ENCODE measurements at places on chromosomes 7 and 10. TPM values are rescaled to one million over a fixed set of nuclear protein-coding genes. Genes with fewer than 3 reads are reported as not detected.

- H3K4me3 ChIP-seq, result peak overlapping the region; percentile 62
- no peaks in the 10 kb centered on the region for H3K27me3 ChIP-seq
- peak overlapping the region; percentile 99 for H3K27ac ChIP-seq
- H3K4me1 ChIP-seq, result peaks cover 48% of the 10 kb centered on the region
Observed at GRCh38 chr7:130961128-130961601, 227.2 kb upstream of the KLF14 start.

- H3K27me3 ChIP-seq, result no peaks in the 10 kb centered on the region
- DNase-seq, result peak; percentile 77
- peaks cover 13% of the 10 kb centered on the region for H3K4me1 ChIP-seq
- H3K27ac ChIP-seq, result peak overlapping the region; percentile 53
- no peak overlapping the region for H3K4me3 ChIP-seq
Observed at GRCh38 chr7:141649865-141650634, 51.9 kb downstream of the DENND11 start.

- H3K4me1 ChIP-seq, result peaks cover 10% of the 10 kb centered on the region
- H3K36me3 ChIP-seq, result no peaks in the 10 kb centered on the region
- H3K27ac ChIP-seq, result no peak overlapping the region
- H3K4me3 ChIP-seq, result no peak overlapping the region
- DNase-seq, result no peak
Observed at GRCh38 chr7:22934023-22934422, 79.9 kb downstream of the HYCC1 start.

GRCh38 chr7:17601921-17602320 is 303.5 kb downstream of the AHR start:
- H3K4me1 ChIP-seq, result peaks cover 12% of the 10 kb centered on the region
- no peaks in the 10 kb centered on the region for H3K36me3 ChIP-seq
- no peaks in the 10 kb centered on the region for H3K27me3 ChIP-seq
- no peak for DNase-seq

DNA sequence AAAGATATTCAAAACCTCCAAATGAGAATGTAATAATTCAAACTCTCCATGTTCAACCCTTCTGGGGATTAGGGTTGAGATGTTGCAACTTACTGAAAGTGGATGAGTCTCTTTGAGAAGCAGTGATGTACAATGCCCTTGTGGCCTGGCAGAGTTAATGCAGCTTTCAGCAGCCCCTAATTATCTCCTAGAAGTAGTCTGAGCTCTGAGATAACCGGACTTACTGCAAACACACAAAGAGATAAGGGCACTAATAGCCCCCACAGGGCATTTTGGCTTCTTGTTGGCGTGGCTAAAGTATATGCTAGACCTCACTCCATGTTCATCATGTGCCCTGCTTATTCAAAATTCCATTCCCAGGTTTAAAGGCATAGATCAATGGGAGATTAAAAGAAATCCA is 404.7 kb downstream of the NEBL start:
- DNase-seq, result no peak
- no peaks in the 10 kb centered on the region for H3K27me3 ChIP-seq
- no peak overlapping the region for H3K27ac ChIP-seq
- no peaks in the 10 kb centered on the region for H3K36me3 ChIP-seq

- H3K27ac ChIP-seq, result no peak overlapping the region
- H3K36me3 ChIP-seq, result peaks cover 43% of the 10 kb centered on the region
- no peaks in the 10 kb centered on the region for H3K27me3 ChIP-seq
- no peaks in the 10 kb centered on the region for H3K4me1 ChIP-seq
- no peak overlapping the region for H3K4me3 ChIP-seq
- DNase-seq, result no peak
Observed at GRCh38 chr10:96556003-96556402, 30.8 kb downstream of the TM9SF3 start.

DNA sequence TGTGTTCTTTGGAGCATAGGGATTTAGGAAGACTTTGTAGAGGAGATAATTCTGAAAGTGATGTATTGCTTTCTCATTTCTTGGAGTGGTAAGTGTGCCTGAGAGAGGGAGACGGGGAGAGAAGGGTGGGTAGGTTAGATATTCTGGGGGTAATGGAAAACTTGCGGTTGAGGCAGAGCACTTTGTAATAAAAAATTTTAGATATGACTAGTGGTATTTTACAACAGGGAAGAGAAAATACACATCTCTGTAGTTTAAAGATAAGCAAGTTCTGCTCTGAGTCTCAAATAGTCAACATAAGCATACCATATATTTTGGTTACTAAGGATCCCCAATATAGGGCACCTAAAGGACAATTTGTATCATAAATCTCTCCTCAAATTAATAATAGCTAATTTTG is 6.6 kb downstream of the VPS50 start:
- DNase-seq, result no peak
- no peak overlapping the region for H3K27ac ChIP-seq
- no peaks in the 10 kb centered on the region for H3K36me3 ChIP-seq

- no peak for DNase-seq
- no peaks in the 10 kb centered on the region for H3K4me1 ChIP-seq
- no peaks in the 10 kb centered on the region for H3K36me3 ChIP-seq
- no peak overlapping the region for H3K27ac ChIP-seq
- H3K4me3 ChIP-seq, result no peak overlapping the region
Observed at GRCh38 chr10:124446830-124447750, 2.7 kb downstream of the NKX1-2 start.

Gene CD36
- total RNA-seq, result 2.6 TPM

Gene DNAJC12
- total RNA-seq, result 2.1 TPM

Gene SPDYE5
- not detected for total RNA-seq
